KG1 (cell line): ENCODE measurements at places on chromosomes 3 and 15.

- no peak for DNase-seq
Measured at GRCh38 chr15:81338170-81339007, 14.4 kb upstream of the STARD5 start.

DNA sequence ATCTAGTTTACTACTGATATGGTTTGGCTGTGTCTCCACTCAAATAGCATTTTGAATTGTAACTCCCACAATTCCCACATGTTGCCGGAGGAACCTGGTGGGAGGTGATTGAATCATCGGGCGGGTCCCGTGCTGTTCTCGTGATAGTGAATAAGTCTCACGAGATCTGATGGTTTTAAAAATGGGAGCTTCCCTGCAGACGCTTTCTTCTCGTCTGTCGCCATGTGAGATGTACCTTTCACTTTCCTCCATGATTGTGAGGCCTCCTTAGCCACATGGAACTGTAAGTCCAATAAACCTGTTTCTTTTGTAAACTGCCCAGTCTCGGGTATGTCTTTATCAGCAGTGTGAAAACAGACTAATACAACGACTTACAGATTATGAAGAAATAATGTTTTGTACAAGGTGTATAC lies 35.6 kb upstream of the PYDC2 start:
- no peak for DNase-seq

DNA sequence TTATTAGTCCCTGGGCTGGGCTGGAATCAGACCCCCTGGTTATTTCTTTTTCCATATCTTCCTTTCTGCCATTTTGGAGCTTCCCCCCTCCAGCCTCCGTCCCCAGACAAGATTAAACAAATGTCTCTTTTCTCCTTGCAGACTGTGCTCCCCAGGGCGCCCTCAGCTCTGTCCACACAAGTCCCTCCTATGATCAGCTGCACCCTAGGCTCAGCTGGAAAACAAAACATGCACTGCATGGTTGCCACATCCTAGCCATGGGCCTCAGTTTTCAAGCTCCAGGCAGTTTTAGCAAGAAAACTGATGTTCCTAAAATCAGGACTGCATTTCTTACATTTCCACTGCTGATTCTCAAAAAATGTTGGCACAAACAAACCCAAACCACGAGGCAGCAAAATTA lies 23.5 kb upstream of the RFTN1 start:
- no peak for DNase-seq

GRCh38 chr3:5011555-5012256 lies 32.5 kb downstream of the BHLHE40 start:
- peak; percentile 82 for DNase-seq

GRCh38 chr3:143751643-143752178 lies 96.6 kb downstream of the SLC9A9 start:
- no peak for DNase-seq

DNA sequence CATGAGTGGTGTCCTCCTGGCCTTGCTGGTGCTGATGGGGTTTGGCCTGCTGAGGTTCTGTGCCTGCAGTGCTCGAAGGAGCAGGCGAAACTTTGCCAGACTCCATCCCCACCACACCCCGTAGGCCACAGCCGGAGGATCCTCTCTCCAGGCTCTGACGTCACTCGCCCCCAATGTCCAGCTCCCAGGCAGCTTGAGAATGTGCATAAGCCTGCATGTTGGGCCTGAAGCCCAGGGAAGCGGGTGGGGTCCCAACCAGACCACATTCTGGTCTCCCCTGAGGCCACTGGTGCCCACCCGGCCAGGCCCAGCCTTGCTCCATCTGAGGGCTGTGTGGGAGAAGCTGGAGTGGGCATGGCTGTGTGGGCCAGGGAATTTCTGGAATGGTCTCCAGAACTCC lies 109.8 kb downstream of the ASB7 start:
- DNase-seq, result no peak

GRCh38 chr3:136938334-136938733 lies 19.4 kb upstream of the IL20RB start:
- no peak for DNase-seq

DNA sequence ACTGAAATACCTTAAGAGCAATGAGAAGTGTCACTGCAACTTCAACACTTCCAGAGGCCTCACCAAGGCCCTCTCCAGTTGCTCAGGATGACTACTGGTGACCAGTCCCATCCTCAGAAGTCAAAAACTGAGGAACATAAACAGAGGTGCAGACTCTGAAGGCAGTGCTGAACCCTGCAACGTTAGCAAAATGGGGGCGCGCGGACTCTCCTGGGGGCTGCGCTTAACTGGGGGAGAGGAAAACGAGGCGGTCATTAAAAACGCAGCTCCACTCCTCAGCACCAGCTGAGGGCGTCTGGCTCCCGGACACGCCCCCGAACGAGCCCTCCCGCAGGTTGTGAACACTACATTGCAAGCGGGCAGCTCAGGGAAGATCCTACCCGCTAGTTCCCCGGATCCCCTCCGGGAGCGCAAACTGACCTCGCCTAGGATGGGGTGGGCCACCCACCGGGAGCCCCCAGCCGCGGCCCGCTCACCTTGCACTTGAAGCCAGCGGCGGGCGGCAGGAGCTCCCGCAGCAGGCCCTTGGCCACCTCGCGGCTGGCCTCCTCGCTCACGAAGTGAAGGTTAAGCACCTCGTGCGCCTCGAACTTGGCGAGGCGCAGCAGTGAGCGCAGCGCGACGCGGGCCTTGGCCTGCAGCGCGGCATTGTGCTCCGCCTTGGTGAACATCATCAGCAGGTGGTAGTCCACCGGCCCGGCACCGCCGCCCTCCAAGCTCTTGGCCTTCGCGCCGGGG lies 711 bp downstream of the XXYLT1 start:
- peak; percentile 61 for DNase-seq

GRCh38 chr3:124935264-124935663 lies 713 bp upstream of the MUC13 start:
- DNase-seq, result no peak

GRCh38 chr15:87967951-87968350 lies 288.6 kb downstream of the NTRK3 start:
- DNase-seq, result no peak

- DNase-seq, result no peak
Measured at GRCh38 chr15:44157679-44158078, 37.4 kb downstream of the FRMD5 start.

- no peak for DNase-seq
Measured at GRCh38 chr3:119401069-119401468, 62.3 kb downstream of the TMEM39A start.

DNA sequence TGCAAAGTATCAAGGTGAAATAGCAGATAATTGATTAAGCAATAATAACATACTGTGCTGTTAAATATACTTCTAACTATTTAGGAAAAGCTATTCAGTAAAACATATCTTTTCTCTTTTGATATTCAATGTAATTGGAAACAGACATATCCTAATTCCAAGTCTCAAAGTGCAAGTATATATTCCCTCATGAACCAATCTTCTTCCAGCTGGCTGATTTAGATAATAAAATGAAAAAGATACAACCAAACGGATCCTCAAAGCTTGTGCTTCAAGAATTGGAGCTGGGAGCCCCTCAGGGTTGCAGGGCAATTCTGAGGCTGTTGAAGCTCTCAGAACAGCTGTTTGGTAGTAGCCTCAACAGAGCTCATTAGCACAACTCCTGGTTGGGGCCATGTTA lies 236.6 kb downstream of the ZIC1 start:
- DNase-seq, result no peak

- DNase-seq, result no peak
Measured at GRCh38 chr15:40693904-40694687, 878 bp upstream of the RAD51 start.

GRCh38 chr3:193592841-193593667 lies at the start of gene OPA1:
Gene OPA1, plus strand, starts transcription at chr3:193593208. Its CDS starts 170 bp downstream, at chr3:193593378.
- peak; percentile 88 for DNase-seq

DNA sequence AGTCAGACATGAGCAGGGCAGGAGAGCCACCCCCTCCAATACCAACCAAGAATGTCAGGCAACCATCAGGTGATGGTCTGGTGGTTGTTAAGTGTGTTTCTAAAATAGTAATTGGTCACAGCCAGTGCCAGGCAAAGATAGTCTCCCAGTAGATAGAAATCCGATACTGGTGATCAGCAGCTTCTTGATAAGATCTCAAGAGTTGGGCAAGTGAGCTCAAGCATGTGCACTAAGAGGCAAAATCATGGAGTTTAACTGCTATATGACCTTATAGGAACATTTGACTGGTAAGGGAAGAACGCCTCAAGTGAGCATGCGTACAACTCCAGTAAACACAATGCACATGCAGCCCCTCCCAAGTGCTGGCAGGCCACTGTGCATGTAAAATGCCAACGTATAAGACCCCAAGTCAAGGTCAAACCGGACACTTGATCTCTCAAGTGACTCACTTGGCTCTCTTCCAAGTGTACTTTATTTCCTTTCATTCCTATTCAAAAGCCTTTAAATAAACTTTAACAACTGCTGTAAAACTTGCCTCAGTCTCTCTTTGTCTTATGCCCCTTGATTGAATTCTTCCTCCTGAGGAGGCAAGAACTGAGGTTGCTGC lies 36.0 kb upstream of the CBLB start:
- DNase-seq, result no peak

DNA sequence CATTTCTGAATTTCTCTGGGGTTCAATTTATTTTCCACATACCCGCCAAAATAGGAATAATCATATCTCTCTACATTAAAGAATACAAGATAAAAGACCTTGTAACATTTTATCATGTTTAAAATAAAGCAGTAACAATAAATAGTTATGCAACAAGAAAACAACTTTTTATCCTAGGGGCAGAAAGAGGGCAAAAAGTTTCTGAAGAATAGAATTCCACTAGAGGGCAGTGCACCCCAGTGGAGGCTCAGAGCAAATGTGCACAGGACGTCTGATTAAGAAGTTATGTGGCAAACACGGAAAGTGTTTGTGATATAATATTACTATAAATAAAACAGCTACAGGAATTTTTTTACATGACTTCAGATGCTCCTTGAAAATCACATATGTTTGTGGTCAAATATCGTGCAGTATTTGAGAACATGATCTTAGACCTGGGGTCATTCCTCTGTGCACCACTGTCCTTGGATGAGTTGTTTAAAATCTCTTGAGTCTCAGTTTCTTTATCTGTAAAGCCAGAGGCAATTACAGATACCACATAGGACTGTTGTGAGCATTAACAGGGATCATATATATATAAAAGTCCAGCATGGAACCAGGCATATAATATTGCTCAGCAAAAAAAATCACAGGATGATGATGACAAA lies 13.2 kb upstream of the PIK3R4 start:
- DNase-seq, result peak; percentile 68
